ENCODE measurements at places on chromosomes 16 and 17. TPM values are rescaled to one million over a fixed set of nuclear protein-coding genes. Genes with fewer than 3 reads are reported as not detected.

The GCGR gene
- total RNA-seq: 0.09 TPM

The TEX14 gene
- under 0.01 TPM for total RNA-seq

The ABCC11 gene
- under 0.01 TPM for total RNA-seq

The CLEC18B gene
- 0.55 TPM for total RNA-seq

The CDK5RAP3 gene
- 69.1 TPM for total RNA-seq

The ABCA8 gene
- total RNA-seq: 50.3 TPM

The EVI2B gene
- 0.09 TPM for total RNA-seq

The GNAO1 gene
- under 0.01 TPM for total RNA-seq

The OR3A3 gene
- total RNA-seq: not detected

The UMOD gene
- total RNA-seq: not detected

The NETO2 gene
- 5.2 TPM for total RNA-seq

The ST6GALNAC2 gene
- 1.0 TPM for total RNA-seq
